Naive thymus-derived CD4-positive, alpha-beta T cell (primary cell): ENCODE measurements at places on chromosomes 16 and 17.

GRCh38 chr16:71919035-71919434, 23.7 kb downstream of the IST1 start:
- no peak for DNase-seq

GRCh38 chr16:74271872-74272271, 24.7 kb upstream of the PSMD7 start:
- no peak for DNase-seq

DNA sequence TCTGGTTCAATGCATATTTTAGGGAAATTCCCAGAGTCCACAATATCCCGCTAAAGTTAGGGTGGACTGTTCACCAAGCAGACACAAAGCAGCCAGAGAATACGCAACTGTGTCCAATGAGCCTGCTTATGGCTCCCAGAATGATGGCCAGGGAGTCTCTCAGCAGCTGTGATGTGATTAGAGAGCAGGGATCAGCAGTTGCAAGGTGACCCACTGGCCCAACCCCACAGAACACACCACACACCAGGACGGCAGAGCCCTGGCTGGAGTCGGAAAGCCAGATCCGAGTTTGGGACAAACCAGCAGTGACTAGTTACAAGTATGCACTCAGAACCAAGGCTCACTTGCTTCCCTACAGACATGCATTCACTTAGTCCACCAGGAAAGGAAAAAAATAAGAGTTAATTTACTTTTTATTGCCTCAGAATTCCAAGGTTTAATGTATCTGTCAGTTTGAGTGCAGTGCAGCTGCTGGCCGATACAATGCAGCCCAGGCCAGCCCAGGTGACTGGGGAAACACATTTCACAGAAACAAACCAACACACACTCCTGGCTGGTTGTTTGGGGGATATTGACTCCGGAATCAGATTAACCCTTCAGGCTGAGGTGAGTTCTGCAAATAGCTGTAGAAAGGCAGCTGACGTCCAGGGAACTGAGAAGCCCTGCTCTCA, 121.7 kb downstream of the HIC1 start:
- DNase-seq, result no peak

- no peak for DNase-seq
Observed at GRCh38 chr17:39132192-39132610, 19.2 kb downstream of the PLXDC1 start.

DNA sequence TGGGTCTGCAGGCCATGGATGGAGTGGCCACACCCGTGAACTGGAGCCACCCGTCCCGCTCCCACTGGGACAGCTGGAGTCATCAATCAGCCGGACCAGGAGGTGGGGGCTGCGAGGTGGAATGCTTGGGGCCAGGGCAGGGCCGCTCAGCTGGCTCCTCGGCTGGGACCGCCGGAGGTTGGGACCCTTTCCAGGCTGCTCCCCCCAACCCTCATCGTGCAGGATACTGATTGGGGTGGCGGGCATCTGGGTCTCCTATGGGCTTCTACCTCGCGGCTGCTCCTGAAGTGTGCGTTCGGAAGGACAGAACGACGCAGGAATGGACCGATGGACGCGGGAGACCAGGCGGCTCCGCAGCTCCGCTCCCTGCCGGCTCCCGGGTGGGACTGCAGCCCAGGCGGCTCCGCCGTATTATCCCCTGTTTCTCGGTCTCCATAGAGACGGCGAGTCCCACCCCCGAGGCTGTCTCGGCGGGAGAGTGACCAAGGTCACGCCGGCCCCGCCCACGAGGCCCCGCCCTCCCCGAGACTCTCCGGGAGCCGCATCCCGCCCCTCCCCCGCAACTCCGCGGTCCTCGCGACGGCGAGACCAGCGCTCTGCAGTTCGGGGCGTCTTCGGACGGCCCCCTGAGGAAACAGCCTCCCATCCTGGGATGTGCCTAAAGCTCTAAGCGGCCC, at the start of gene TPPP3:
TSS of gene TPPP3 (minus strand) at position 388 of the 677 bp plus-strand sequence. CDS start 2,387 bp downstream, outside the sequence.
- no peak for DNase-seq

- no peak for DNase-seq
Observed at GRCh38 chr16:56108724-56109123, 82.6 kb upstream of the GNAO1 start.

DNA sequence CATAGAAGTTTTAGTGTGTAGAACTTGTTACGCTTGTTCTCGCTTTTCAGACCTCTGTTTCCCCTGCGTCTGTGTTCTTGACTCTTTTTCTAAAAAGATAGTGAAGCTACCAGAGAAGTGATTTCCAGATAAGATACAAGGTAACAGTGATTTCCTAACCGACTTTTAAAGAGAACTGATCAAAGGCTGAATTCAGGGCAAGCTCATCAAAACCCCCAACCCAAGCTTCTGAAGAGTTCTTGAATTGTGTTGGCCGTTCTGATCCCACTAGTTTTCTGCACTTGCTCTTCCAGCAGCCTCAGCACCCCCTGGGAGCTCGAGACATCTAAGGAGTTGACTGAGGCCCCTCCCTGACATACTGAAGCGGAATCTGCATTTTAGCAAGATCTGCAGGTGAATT, 12.7 kb upstream of the NSMCE1 start:
- DNase-seq, result peak; percentile 26

DNA sequence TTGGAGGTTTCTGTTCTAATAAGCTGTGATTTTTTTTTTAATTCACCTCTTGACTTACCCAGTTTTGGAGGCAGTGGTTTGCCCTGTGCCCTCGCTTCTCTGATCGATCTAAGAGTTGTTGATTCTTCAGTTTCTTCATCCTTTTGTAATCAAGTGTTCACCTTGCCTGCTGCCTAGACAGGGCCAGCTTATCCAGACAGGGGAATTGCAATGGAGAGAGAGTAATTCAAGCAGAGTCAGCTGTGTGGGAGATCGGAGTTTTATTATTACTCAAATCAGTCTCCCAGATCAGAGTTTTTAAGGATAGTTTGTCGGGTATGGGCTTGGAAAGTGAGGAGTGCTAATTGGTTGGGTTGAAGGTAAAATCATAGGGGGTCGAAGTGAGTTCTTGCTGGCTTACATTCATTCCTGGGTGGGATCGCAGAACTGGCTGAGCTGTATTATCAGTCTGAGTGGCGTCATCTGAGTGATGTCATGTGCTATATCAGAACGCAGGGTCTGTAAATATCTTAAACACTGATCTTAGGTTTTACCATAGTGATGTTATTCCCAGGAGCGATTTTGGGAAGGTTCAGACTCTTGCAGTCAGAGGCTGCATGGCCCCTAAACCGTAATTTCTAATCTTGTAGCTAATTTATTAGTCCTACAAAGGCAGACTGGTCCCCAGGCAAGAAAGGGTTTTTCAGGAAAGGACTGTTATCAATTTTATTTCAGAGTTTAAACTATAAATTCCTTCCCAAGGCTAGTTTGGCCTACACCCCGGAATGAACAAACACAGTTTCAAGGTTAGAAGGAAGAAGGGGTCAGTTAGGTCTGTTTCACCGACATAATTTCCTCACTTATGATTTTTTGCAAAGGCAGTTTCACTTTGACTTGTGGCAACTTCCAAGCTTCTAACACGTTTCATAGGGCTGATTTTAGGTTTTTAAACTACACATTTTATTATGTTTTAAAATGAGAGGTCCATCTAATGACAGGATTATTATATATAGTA, 21.5 kb upstream of the KCNJ16 start:
- no peak for DNase-seq

- no peak for DNase-seq
Observed at GRCh38 chr17:65988451-65988850, 203.5 kb downstream of the CEP112 start.

DNA sequence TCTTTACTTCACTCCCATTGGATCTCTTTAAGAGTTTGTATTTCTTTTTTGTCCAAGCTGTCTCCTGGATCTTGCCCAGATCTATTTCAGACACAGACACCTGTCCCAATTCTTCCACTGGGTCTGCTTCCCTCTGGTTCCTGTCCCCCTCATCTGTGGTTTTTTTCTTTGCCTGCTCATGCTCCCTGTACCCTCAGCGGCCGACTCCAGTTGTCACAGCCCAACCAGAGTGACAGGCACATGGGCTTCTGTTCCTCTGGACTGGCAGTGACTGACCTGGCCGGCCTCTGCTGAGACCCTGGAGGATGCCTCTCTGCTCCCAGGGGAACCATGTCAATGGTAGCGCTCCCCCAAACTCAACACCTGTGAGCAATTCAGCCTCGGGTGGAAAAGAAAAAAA, 142.6 kb downstream of the WSCD1 start:
- DNase-seq, result no peak

- no peak for DNase-seq
Observed at GRCh38 chr17:63314761-63315160, 131.3 kb downstream of the CYB561 start.

GRCh38 chr17:57379237-57379894, 123.0 kb downstream of the MSI2 start:
- no peak for DNase-seq

DNA sequence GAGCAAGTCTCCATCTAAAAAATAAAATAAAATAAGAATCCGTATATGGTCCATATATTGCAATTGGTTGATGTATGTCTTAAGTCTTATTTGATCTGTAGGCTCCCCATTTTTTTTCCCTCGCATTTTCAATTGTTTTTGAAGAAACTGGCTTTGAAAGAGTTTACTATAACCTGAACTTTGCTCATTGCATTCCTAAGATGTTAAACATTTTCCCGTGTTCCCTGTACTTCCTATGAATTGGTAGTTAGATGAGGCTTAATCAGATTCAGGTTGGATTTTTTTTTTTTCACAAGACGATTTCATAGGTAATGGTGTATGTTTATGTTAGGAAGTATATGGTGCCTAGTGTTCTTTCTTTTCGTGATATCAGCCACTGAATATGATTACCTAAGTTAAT, 3.3 kb downstream of the LRRC36 start:
- no peak for DNase-seq

GRCh38 chr16:11249233-11250061, 6.6 kb downstream of the SOCS1 start:
- no peak for DNase-seq

DNA sequence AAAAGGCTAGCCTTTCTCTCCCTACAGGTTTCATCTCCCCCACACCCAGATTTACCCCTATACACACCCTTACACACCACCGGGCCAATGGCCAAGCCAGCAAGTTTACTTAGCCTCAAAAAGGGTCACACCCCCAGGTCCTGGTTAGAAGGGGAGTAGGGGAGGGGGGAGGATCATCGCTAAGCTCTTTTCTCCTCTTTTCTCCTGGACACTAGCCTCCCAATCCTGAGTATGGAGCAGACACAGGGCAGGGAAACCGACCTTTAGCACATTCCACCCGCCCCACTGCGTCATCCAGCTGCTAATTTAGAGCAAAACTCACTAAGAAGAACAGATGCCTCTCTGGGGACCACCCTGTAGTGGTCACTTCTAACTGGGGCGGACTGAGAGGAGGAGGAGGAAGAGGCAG, 4.4 kb downstream of the ACLY start:
- DNase-seq, result no peak

GRCh38 chr17:33469911-33470310, 176.8 kb upstream of the ASIC2 start:
- DNase-seq, result no peak

DNA sequence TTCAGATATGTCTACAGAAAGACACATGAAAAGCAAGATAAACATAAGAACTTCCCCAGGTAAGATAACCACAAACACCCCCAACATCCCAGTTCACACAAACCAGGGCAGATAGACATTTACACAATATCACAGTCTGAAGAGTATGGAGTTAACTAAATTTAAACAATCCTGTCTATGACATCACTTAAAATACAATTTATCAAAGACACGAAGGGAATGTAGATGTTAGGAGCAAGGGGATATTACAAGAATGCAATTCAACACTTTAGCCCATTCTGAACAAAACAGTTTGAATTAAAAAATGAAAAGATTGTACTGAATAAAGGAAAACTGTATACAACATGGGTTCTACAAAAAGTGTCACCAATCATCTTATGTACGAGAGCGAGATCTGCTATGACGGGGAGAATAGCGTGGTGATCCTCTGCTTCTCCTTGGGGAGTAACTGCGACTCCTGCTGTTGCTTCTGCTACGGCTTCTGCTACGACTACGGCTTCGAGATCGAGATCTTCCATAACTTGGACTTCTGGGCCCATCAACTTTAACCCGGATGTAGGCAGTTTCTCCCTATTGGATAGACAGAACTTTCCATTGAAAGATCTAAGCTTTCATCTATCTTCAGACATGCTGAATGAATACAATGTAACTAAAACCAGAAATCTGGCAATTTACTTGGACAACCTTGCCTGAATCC, 1.9 kb downstream of the SRSF1 start:
- DNase-seq, result no peak

GRCh38 chr17:11898526-11899235, 98.6 kb downstream of the ZNF18 start:
- DNase-seq, result no peak

DNA sequence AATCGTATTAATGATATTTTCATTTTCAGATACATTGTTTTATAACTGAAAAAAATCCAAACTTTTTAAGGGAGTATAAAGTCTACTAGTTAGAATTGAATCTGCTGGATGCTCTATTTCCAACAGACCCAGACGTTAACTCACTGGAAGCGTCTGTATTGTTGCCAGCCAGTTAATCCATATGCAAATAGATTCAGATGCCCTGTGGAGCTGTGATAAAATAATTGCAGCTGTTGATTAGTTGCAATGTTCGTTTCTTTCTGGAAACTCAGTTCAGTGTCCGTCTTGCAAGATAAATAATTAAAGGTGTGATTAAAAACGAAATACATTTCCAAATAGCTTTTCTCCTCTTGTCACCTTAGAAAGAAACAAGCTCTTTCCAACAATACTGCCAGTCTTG, 5.1 kb upstream of the GNA13 start:
- DNase-seq, result no peak

GRCh38 chr17:57366558-57367351, 110.4 kb downstream of the MSI2 start:
- DNase-seq, result no peak

DNA sequence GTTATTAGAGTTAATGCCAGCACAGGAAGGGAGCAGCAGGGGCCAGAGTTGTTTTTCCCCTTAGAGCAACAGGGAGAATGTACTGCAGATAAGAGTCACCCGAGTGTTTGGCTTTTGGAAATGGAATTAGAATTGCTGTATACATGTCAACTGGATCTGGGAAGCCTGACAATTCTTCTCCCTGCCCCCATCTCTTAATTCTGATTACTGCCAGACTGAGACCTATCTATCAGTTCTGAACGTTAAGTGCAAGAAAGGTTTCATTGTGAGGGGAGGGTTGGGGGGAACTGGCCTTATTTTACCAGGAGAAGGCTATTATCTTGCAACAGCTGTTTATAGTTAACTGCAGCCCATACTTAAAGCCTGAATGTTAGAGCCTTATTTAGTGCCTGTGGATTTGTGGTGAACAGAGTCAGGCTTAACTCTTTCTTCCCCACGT, 424.5 kb upstream of the CDH11 start:
- no peak for DNase-seq

- no peak for DNase-seq
Observed at GRCh38 chr17:37648555-37648954, 5.3 kb upstream of the DDX52 start.

GRCh38 chr17:49165143-49165542, 32.6 kb downstream of the B4GALNT2 start:
- DNase-seq, result no peak

DNA sequence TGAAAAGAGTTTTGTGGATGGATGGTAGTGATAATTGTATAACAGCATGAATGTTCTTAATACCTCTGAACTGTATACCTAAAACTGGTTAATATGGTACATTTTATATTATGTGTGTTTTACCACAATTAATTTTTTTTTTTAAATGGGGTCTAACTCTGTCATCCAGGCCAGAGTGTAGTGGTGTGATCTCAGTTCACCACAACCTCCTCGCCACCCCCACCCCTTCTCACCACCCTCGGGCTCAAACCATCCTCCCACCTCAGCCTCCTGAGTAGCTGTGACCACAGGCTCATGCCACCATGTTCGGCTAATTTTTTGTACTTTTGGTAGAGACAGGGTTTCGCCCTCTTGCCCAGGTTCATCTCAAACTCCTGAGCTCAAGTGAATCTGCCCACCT, 123.2 kb downstream of the CDRT15L2 start:
- no peak for DNase-seq

- no peak for DNase-seq
Observed at GRCh38 chr16:22710326-22710725, 103.6 kb upstream of the HS3ST2 start.
